ENCODE measurements at places on chromosomes 3 and 15.

DNA sequence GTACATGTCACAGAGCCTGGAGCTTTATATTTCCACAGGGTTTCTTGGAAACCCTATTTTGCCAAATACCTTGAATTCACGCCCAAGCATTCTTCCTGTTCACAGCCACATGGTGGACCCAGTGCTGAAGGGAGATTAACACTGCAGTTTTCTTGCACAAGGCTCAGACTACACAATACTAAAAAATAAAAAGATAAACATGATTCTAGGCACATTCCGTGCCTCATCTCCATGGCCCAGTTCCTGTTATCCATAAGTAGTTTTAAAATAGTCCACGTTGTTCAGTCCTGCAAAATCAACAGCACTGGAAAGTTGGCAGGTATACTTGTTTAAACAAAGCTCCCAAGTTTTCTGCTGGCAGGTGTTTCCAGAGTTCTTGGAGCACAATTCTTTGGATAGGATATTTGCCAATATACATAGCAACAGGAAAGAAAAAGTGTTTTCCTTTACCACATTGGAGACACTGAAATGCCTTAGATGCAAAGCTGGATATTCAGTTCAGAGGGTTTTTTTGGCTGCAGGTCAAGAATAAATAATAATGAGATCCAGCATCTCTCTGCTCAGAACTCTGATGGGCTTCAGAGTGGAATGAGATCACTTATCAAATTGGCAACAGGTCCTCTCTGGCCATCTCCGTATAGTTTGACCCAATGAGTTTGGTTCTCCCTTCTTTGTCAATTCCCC, 88.1 kb upstream of the TGFBR2 start:
- DNase-seq: no peak

DNA sequence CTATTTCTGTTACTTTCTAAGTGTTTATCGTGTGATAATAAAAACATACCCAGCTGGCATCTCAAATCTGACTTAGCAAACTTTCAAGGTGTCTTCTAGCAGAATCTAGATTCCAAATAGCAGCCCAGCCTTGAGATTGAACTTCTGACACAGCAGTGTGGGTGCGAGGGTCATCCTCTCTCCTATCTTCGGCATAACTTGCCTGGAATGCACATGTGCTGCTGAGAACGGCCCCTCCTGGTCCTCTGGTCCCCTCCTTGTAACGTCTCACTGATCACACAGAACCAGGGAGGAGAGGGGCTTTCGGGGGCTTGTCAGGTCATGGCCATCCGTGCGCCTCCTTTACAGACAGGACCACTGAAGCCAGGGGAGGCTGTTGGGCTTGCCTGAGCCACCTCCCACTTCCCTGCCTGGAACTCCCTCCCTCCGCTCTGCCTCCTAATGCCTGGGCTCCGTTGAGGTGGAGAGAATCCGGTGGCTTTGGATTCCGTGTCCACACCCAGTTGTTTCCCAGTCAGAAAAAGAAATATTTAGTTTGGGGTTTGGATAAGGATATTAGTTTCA, 344.4 kb upstream of the C2CD4B start:
- no peak for DNase-seq

DNA sequence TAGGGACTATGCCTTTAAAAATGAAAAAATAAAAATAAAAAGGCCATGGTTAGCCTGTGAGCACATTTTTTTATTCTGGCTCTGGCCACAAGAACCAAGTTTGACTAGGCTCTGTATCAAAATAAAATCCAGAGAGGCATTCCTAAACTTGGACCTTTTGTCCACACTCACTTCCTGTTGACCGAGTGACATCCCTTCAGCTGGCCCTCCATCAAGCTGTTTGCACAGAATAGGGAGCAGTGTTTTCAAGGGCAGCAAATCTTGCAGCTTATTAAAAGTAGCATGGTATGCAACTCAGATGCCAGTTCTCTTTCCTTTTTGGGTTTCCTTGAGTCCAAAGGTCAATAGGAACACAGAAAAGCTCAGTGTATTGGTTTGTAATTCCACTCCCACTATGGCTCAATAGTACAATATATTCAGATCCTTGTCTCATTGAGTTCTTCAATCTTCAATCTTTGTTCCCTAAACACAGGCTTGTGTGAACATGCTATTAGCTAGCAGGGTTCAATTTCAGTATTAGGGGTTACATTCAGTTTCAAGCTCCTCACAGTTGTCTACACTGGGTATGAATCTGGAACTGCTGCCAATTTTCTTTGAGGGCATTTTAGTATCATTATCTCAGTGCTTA, 244.5 kb downstream of the RBMS3 start:
- peak; percentile 57 for DNase-seq

DNA sequence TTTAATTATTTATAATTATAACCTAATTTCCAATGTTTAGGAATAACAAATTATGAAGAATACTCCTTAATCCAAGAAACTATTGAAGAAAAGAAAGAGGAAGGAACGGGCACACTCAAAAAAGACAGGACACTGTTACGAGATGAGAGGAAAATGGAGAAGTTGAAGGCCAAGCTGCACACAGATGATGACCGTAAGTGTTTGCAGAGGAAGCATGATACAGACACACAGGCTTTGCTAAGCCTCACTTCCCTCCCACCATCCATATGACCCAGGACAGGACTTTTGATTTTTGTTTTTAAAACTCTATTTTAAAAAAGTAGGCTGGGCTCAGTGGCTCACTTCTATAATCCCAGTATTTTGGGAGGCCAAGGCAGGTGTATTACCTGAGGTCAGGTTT, 389.4 kb upstream of the TPM1 start:
- DNase-seq: no peak

DNA sequence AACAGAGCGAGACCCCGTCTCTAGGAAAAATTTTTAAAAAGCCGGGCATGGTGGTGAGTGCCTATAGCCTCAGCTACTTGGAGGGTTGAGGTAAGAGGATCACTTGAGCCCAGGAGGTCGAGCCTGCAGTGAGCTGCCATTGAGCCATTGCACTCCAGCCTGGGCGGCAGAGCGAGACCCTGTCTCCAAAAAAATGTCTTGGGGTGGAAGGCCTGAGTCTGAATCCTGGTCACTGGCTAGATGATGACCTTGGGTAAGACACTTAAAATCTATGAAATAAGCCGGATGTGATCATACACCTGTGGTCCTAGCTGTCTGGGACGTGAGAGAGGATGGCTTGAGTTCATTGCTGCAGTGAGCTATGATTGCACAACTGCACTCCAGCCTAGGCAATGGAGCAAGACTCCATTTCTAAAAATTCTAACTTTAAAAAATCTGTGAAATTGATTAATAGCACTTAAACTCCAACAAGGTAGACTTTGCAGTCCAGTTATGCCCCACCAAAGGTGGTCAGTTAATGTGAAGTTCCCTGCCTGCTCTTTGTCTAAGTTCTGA, 157.3 kb upstream of the UMPS start:
- no peak for DNase-seq

DNA sequence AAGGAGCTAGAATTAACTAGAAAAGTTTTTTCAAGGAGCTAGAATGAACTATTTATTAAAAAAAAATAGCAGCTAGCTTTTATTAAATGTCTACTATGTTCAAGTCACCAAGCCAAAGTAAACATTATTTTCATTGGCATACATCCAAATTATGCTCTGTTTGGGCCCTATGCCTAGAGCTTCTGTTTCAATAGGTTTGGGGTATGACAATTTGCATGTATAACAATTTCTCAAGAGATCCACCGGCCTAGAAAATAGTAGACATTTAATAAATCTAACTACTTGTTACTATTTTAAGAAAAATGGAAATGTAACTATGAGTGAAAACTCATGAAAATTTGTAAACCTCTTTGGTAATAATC, 8.0 kb downstream of the GABRR3 start:
- no peak for DNase-seq

DNA sequence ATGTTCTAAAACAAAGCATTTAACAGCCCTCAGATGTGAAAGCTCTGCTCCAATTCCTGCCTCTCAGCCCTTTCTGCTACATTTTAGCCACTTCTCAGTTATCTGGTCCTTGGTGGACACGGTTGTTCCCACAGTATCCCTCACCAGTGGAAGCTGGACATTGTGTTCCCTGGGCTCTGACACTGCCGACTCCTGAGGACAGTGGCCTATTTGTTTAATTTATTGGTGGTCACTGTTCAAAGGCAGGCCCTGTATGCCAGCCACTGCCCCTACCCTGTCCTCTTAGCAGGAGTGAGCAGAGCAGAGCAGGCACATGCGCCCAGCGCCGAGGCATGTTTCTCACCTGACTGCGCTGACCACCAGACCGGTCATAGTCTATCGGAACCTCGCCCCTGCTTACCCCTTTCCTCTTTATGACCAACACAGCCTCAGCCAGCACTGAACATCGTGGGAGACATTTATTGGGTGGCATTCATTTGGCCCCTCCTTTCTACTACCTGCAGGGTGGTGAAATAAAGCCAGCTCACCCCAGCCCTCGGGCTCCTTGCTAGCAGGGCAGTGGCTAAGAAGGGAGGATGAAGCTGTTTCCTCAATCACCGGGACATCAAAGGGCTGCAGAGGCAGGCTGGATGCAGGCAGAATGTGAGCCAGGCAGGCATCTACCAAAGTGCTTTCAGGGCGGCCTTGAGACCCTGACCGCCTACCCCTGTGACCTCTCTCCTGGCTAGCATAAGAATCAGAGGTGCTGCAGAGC, 54.3 kb upstream of the HACD2 start:
- DNase-seq: no peak

DNA sequence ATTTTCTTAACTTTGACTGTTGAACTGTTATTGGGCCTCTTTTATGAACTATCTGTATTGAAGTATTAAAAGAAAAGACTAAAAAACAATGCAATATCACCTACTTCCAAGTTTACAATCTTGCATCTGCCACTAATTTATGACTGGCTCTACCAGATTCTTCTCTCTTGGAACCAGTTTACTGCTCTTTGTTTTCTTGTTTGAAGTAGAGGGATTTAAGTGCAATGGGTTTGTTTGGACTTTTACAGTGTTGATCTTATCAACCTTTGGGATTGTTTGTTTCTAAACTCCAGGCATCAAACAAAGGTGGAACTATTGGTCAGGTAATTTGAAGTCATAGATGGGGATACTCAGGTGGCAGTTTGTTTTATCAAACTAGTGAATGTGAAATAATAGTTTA, 43.0 kb upstream of the MEIS2 start:
- DNase-seq: no peak

DNA sequence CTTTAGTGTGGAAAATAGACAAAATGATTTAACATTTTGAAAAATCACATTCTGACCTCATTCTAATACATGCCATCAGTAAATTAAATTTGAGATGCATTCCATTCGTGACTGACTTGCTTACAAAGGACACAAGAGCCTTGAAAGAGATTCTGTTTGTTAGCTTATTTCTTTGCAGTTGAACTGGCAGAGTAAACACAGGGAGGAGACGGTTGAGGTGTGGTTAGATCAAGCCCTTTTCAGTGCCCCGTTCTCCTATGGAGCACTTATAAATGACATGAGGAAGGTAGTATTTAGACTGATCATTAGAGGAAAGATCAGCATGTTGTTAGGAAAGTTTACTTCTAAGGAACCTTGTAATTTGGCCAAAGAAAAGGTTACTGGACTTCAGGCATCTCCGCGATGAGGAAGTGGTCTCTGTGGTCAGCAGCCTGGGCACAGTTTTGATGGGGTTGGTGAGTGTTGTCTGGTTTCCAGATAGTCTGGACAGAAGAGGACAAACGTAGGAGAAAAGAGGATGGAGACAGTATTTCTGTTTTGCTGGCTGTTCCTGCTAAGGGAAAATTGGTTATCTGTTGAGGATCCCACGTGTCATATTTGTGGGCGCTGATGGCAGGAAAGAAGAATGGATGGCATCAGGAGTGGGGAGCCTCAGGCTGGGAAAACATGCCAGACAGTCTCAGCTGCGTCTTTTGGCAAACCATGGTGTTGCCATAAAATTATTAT, 328.9 kb upstream of the TBL1XR1 start:
- no peak for DNase-seq

DNA sequence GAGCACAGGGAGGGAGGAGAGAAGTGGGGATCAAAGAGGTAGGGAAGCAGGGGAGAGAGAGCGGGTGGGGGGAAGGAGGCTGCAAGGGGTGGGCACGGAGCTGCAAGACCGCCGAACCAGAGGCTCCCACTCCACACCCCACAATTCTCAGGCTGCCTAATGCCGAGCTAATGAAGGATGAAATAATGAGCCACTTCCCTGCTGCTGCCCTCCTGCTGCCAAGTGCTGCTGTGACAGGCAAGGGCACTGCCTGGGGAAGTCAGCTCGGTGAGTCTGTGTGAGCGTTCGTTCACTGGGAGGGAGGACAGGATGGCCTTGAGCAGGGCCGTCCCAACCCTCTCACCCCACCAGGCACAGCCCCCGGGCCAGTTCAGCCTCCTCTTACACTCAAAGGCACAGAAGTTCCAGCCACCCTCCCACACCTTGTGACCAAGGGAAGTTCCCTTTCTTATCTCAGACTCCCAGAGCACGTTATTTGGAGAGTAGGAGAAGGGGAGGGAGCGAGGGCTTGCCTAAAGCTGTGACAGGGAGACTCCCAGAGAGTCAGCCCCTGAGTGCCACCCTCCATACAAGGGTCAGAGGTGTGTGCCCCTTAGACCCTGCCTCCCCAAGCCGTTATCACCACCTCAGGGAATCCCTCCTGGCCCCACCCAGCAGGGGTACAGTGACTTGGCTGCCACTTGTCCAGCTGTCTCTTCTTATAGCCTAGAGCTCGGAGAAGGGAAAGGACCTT, 12.4 kb downstream of the GLYCTK start:
- no peak for DNase-seq

DNA sequence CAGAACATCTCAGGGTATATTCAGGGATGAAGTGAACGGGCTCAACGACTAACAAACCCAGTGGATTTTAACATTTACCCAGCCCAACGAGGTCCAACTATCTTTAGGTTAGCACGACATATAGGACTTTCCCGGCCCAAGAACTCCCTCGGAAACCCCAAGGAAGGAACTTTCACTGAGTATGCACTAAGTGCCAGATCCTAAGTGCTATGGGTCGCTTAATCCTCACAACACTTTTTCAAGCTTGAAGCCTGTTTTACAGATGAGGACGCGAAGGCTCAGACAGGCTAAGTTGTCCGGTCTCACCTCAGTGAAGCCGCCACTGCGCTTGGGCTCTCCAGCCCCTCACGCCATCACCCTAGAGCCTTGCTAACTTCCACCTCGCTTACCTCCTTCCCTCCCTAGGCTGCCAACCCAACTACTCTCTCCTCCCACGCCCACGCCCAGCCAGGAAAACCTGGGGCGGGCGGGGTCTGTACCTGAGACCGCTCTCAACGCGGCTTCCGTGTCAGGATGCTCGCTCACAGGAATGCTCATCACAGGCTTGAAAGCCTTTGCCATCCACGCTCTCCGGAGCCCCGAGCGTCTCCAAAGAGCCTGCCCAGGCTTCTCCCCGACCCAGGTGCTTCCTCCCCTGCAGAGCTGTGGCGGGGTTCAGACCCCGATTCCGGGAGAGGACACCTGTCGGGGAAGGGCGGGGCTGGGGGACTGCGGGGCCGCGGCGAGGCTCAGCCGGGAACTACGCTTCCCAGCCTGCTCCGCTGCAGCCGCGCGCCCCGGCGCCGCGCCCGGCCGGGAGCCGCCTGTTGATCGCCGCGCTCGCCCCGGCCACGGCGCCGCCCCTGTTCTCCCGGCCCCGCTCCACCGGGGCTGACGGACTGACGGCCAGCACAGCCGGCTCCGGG, at the start of gene TMOD2:
Gene TMOD2, plus strand, starts transcription at position 806 of the 905 bp plus-strand sequence. CDS start 14,845 bp downstream, outside the sequence.
- no peak for DNase-seq

GRCh38 chr3:31404871-31405270, 127.9 kb upstream of the STT3B start:
- DNase-seq: no peak

All from kidney capillary endothelial cell (primary cell).